ENCODE measurements at places on chromosomes 3 and 15. TPM values are rescaled to one million over a fixed set of nuclear protein-coding genes. Genes with fewer than 3 reads are reported as not detected.

GATA2 gene
- total RNA-seq, result 0.40 TPM

GRCh38 chr15:72515591-72516389 is 41.7 kb downstream of the ARIH1 start:
- no peak for DNase-seq

- DNase-seq, result no peak
Observed at GRCh38 chr3:141392416-141392815, 24.1 kb downstream of the ZBTB38 start.

DNA sequence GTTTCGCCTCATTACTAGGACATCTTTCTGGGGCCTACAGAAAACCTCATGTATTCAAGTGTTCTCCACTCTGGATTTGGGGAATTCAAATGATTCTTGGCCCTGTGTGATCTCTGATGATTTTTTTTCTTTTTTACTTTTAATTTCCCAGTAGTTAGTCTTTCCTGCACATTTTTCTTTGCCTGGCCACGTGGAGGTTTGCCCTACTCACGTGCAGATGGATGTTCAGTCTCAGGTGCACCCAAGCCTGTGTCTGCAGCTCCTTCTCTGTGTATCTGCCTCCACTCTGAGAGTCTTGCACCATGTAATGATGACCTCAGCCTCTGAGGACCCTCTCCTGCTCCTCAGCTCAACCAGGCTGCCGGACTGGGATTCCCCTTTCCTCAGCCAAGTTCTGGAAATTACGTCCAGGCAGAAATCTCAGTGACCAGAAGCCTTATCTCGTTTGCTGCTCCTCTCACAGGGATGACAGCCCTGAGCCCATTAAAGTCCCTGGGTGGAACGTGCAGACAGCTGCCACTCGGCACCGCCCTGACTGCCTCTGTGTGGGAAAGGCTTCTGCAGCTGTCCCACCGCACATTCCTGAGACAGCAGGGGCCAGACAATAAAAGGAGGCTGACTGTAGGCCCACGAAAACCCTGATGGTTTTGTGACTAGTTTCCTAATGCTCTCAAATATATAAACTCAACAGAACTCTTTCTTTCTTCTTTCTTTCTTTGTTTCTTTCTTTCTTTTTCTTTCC is 31.4 kb upstream of the GABRB3 start:
- DNase-seq, result no peak

DNA sequence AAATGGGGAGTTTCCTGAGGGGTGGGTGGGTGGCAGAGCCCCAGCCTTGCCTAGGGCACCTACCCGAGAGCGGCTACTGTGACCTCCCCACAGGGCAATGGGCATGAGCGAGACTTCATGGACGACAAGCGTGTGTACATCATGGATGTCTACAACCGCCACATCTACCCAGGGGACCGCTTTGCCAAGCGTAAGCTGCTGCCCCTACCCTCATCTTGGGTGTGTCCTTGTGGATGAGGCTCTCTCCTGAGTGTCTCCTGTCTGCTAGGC is 22.6 kb downstream of the HDAC11 start:
- no peak for DNase-seq

GRCh38 chr3:160409812-160410610 is 10.6 kb downstream of the SMC4 start:
- no peak for DNase-seq

- no peak for DNase-seq
Observed at GRCh38 chr15:75916978-75917377, 13.3 kb downstream of the FBXO22 start.

DNA sequence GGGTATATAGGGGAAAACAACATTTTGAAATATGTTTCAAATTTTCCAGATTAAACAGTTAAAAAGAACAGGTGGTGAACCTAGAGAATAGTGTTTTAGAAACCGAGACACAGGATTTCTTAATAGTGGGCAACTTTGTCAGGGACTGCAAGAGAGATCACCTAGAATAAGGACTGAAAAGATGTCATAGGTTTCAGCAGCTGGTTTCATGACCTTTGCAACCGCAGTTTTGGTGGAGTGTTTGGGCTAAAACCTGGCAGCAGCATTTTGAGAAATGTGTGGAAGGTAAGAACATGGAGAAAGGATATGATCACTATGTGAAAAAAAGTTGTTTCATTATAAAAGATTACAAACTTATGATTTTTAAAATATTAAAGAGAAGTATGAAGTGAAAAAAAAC is 34.9 kb downstream of the PRKCI start:
- no peak for DNase-seq

All from H1 (cell line).